ENCODE measurements at places on chromosomes 2 and 18.

- no peak for DNase-seq
Measured at GRCh38 chr2:100812573-100812972, 7.4 kb upstream of the NPAS2 start.

- DNase-seq: no peak
Measured at GRCh38 chr2:170585067-170585466, 130.1 kb upstream of the SP5 start.

- DNase-seq: no peak
Measured at GRCh38 chr2:71801556-71801955, 346.1 kb downstream of the CYP26B1 start.

GRCh38 chr18:48814490-48815178 is 136.1 kb downstream of the SMAD7 start:
- DNase-seq: no peak

- no peak for DNase-seq
Measured at GRCh38 chr2:95024371-95024770, 1.1 kb upstream of the MAL start.

DNA sequence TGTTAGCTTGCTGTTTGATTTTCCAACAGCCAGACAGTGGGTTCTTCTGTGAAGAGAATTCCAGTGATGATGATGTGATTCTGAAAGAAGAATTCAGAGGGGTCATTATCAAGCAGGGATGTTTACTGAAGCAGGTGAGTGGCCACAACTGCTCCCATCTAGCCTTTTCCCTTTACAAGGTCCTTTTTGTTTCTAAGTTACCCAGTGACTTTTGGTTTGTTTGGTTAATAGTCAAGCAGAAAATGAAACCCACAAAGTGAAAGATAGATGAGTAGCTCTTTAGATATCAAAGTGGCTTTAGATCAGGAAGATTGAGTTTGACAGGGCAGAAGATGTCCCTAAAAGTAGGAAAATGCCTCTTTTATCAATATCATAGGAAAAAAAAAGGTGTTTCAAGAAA is 23.3 kb downstream of the PLEK start:
- DNase-seq: no peak
